ENCODE measurements at places on chromosomes 2 and 18. TPM values are rescaled to one million over a fixed set of nuclear protein-coding genes. Genes with fewer than 3 reads are reported as not detected.
A peak's percentile ranks its signal among the peaks of the same experiment; 100 is the strongest.

DNA sequence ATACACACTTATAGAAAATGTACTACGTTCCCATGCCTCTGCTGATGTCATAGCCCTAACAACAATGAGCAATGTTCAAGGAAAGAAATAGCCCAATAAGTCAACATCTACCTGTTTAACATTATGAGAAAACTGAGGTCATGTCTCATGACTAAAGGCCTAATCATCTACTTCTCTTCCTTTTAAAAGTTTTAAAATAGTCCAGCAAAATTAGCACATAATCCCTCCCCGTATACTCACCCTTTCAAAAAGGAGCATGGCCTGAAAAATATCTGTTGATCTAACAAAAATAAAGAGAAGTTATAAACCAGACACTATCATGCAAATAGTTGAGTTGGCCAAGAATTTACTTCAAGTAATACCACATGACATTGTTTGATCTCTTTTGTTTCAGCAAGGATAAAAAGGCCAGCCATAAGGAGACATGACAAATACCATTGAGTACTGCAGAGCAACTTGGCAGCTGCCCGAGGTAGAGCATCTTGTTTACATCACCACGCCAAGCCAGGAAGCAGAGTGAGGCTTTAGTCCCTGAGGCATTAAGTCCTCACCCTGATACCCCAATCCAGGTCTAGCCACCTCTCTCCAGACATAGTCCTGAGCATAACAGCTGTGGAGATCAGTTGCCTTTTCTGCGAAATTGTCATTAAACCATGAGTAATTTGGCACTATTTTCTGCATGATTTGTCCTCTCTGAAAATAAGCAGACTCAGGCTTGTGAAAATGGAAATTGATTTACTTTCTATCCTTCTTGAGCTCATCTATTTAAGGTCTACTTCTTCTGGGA is 137.4 kb upstream of the ETAA1 start:
- peaks cover 26% of the 10 kb centered on the region for H3K4me1 ChIP-seq
- H3K4me3 ChIP-seq: peak overlapping the region; percentile 21
- DNase-seq: no peak
- H3K36me3 ChIP-seq: no peaks in the 10 kb centered on the region

The RBM44 gene
- 0.58 TPM for total RNA-seq

GRCh38 chr2:72895759-72896281 is 8.6 kb downstream of the SPR start:
- H3K27ac ChIP-seq: no peak overlapping the region
- H3K36me3 ChIP-seq: peaks cover 13% of the 10 kb centered on the region
- peak overlapping the region; percentile 9 for H3K4me3 ChIP-seq
- H3K4me1 ChIP-seq: peaks cover 12% of the 10 kb centered on the region

- no peak overlapping the region for H3K4me3 ChIP-seq
- peak; percentile 87 for DNase-seq
- no peaks in the 10 kb centered on the region for H3K27me3 ChIP-seq
- peak overlapping the region; percentile 27 for H3K27ac ChIP-seq
These were observed 37.3 kb downstream of the ST3GAL5 start for GRCh38 chr2:85851253-85852151.

- peak; percentile 82 for DNase-seq
- no peak overlapping the region for H3K4me3 ChIP-seq
- H3K27ac ChIP-seq: no peak overlapping the region
- H3K27me3 ChIP-seq: peaks cover 7% of the 10 kb centered on the region
- H3K36me3 ChIP-seq: no peaks in the 10 kb centered on the region
These were observed 88.2 kb downstream of the ACKR3 start for GRCh38 chr2:236657801-236658200.

DNA sequence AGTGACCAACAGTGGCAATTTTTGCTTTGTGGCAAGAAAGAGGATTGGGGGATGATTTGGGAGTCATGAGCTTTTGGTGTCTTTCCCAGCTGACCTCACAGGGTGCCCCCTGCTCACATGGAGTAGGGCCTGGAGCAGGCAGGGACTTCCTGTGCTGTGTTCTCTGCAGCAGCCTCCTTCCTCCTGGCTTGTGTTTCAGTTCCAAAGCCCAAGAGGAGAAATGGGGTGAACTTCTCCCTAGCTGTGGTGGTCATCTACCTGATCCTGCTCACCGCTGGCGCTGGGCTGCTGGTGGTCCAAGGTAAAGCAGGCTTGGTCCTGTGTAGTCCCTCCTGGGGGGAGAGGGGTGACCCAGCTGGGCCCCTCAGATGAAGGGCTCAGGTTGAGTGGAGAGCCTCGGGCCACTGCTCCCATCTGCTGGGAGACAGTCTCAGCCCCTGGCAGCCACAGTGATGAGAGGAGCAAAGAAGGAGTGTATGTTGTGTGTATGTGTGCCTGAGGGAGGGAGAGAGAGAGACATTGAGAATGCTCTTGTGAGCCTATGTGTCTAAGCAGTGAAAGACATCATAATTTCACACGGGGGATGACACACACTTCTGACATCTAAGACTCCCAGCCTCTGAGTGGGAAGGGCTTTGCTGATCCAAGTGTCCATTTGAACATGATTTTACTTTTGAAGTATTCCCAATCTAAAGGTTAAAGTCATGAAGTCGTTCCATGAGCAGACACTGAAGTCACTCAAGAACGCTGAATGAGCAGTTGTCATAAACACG is 27.2 kb downstream of the MARCO start:
- no peaks in the 10 kb centered on the region for H3K27me3 ChIP-seq
- peak; percentile 78 for DNase-seq
- no peaks in the 10 kb centered on the region for H3K4me1 ChIP-seq
- no peaks in the 10 kb centered on the region for H3K36me3 ChIP-seq

- no peaks in the 10 kb centered on the region for H3K27me3 ChIP-seq
- H3K27ac ChIP-seq: no peak overlapping the region
- H3K4me3 ChIP-seq: no peak overlapping the region
- DNase-seq: no peak
- no peaks in the 10 kb centered on the region for H3K36me3 ChIP-seq
These were observed 128.3 kb downstream of the DNER start for GRCh38 chr2:229586012-229586411.

DNA sequence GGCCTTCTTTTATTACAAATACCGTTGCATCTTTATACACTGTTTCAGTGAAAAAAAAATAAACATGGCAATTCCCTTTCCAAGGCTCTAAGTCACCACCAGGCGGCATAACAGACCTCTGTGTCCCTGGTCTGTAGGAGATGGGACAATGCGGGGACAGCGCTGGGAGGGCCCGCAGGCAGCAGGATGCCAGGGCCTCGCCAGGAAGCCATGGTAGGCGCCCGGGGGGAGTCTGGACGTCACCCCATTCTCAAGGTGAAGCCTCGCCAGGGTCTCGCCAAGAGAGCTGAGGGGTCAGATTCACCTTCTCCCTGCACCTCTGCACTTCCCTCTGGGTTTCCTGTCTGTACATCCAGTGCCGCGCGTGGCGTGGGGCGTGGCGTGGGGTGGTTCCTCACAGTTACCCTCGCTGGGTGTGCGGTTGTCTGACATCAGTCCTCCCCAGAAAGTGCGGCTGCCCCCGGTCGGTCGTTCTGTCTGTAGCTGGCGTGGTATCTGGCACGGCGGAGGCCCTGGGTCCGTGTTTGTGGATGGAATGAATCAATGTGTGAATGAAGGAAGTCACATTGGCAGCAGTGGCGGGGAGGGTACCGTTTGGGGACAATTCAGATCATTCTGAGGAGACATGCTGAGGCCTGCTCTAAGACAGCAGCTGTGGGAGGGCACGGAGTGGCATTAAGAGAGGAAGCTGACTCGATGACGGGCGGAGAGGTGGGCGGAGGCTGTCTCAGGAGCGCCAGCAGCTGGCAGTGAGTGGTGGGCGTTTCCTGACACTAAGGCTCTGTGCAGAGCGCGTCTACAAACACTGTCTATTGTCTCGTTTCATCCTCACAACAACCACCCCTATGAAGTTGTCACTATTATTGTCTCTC is 46.0 kb downstream of the LRRFIP1 start:
- peaks cover 88% of the 10 kb centered on the region for H3K4me1 ChIP-seq
- H3K27ac ChIP-seq: peak overlapping the region; percentile 87
- no peaks in the 10 kb centered on the region for H3K27me3 ChIP-seq
- H3K4me3 ChIP-seq: peak overlapping the region; percentile 43
- no peaks in the 10 kb centered on the region for H3K36me3 ChIP-seq

- DNase-seq: peak; percentile 87
- H3K36me3 ChIP-seq: no peaks in the 10 kb centered on the region
- no peak overlapping the region for H3K4me3 ChIP-seq
- peaks cover 20% of the 10 kb centered on the region for H3K4me1 ChIP-seq
These were observed 52.5 kb downstream of the RAB31 start for GRCh38 chr18:9760641-9761040.

- DNase-seq: no peak
- no peak overlapping the region for H3K4me3 ChIP-seq
These were observed 661 bp upstream of the MGAT5 start for GRCh38 chr2:134253117-134253704.

GRCh38 chr2:289362-290089 is 1.6 kb upstream of the ALKAL2 start:
- H3K36me3 ChIP-seq: no peaks in the 10 kb centered on the region
- peaks cover 29% of the 10 kb centered on the region for H3K27me3 ChIP-seq
- H3K27ac ChIP-seq: no peak overlapping the region
- DNase-seq: no peak
- H3K4me1 ChIP-seq: peaks cover 37% of the 10 kb centered on the region

GRCh38 chr18:11290786-11291185 is 141.4 kb upstream of the PIEZO2 start:
- no peaks in the 10 kb centered on the region for H3K4me1 ChIP-seq
- H3K27ac ChIP-seq: no peak overlapping the region
- no peaks in the 10 kb centered on the region for H3K36me3 ChIP-seq
- no peak overlapping the region for H3K4me3 ChIP-seq

GRCh38 chr2:150214626-150215025 is 272.8 kb downstream of the RND3 start:
- H3K4me3 ChIP-seq: no peak overlapping the region
- no peaks in the 10 kb centered on the region for H3K36me3 ChIP-seq
- no peak overlapping the region for H3K27ac ChIP-seq

- no peaks in the 10 kb centered on the region for H3K27me3 ChIP-seq
- H3K4me1 ChIP-seq: peaks cover 89% of the 10 kb centered on the region
- H3K27ac ChIP-seq: no peak overlapping the region
These were observed 56.9 kb downstream of the LIMS1 start for GRCh38 chr2:108591163-108591562.

DNA sequence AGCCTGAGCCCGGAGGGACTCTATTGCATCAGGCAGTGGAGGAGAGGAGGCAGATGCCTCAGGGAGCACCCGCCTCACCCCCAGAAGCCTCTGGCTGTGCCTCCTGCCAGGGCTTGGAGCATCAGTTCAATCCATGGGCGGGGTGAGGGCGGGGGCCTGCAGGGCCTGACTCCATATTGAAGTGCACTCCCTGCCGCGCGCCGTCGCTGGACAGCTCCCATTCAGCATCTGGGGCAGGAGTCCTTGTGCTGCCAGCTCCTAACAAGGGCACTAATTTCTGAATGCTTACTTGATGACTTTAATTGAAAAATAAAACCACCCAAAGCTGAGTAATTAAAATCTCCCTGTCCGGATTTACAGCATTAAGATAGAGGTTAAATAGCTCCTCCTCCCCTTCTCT is 23.8 kb downstream of the C1QL2 start:
- no peak for DNase-seq
- no peaks in the 10 kb centered on the region for H3K4me1 ChIP-seq
- H3K27me3 ChIP-seq: peaks cover 76% of the 10 kb centered on the region
- H3K36me3 ChIP-seq: no peaks in the 10 kb centered on the region

DNA sequence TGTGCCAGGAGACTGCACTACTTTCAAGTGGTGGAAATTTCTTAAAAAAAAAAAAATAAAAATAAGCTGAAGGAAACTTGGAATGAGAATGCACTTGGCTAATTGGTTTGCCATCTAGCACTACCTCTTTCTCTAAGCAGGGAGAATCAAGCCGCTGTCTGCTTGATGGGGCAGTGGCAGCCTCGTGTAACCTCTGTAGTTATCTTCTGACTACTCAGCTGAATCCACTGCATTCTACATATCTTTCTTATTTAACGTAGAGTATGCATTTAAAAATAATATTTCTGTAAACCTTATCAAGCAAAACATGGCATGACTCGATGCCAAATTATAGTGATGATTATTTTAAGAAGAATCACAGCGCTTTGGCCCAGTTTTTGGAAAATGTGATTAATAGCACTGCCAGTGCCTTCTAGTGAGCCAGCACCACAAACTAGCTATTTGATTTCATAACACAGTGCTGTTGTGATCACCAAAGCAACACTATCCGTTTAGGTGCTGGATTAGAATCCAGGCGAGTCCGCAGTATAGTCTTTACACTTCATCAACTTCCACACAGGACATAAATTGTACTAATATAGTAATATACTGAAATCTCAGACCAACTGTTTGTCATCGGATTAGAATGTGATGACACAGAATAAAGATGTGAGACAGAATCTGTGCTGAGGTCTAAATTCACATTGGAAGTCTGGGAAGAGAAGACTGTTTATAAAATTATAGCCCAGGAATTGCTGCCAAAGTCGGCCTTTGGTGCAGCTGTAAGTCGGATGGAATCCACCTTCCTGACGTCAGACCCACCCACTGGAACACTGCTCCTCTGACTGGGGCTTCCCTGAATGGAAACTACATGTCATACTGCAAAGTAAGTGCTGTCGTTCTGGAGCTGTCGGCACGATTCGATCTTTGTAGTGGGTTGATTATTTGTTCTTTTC is 136.5 kb upstream of the ETAA1 start:
- peaks cover 29% of the 10 kb centered on the region for H3K4me1 ChIP-seq
- H3K4me3 ChIP-seq: peak overlapping the region; percentile 21
- no peaks in the 10 kb centered on the region for H3K27me3 ChIP-seq
- no peaks in the 10 kb centered on the region for H3K36me3 ChIP-seq

DNA sequence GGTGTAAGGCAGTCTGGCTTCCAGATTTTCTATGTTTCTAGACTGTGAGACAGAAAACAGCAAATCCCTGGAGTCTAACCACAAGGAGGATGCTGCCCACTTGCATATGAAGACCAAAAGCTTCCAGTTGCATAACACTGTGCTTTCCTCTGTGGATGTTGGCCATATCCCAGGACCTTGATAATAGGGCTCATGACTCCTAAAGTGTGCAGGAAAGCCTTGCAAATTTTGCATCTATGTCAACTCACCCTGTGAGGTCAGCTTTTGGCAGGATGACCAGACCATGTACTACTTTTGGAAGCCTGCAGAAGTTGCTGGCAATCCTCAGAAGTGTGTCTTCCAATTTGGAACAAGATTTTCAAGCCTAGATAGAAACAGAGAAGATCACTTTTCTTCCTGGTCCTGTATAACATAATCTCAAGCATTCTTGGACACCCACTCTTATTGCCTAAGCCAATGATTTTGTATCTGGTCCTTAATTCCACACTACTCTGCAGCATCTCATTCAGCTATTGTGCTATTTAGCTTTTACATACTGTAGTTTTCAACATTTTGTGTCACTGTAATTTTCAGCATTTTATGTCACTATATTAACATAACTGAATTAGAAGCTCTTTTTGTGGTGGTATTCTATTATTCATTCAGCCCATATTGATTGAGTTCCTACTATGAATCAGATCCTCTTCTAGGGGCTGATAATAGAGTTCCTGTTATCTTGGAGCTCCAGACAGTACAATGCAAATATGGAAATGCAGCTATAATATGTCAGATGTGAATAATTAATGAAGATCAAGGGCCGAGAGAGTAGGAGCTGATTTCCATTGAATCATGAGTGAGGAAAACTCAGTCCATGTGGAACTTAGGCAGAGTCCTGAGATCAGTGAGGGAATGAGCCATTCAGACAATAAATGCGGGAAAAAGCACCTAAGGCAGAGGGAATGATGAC is 85.3 kb upstream of the RAB27B start:
- DNase-seq: no peak
- H3K4me3 ChIP-seq: no peak overlapping the region
- no peaks in the 10 kb centered on the region for H3K36me3 ChIP-seq
- peaks cover 14% of the 10 kb centered on the region for H3K4me1 ChIP-seq
- no peaks in the 10 kb centered on the region for H3K27me3 ChIP-seq

The GULP1 gene
- 33.3 TPM for total RNA-seq

- H3K36me3 ChIP-seq: no peaks in the 10 kb centered on the region
- no peak for DNase-seq
- peaks cover 32% of the 10 kb centered on the region for H3K4me1 ChIP-seq
- no peaks in the 10 kb centered on the region for H3K27me3 ChIP-seq
- H3K27ac ChIP-seq: peak overlapping the region; percentile 26
These were observed 42.5 kb upstream of the ASAP2 start for GRCh38 chr2:9164112-9164608.

Data from esophagus muscularis mucosa (tissue), 4 donors.